Articular chondrocyte of knee joint (primary cell): ENCODE measurements at places on chromosomes 5 and 9. TPM values are rescaled to one million over a fixed set of nuclear protein-coding genes. Genes with fewer than 3 reads are reported as not detected.

Gene CTXN3
- 0.11 TPM in 1 of 2 replicates, not detected in the other for total RNA-seq

Gene LRRC26
- total RNA-seq = not detected in 2 replicates

Gene RGMB
- total RNA-seq = 31.4 and 46.8 TPM in 2 replicates

Gene PCDHGB4
- total RNA-seq = 24.4 and 26.2 TPM in 2 replicates

Gene ANKRD18B
- total RNA-seq = not detected in 2 replicates

Gene IGFBPL1
- 0.22 TPM in 1 of 2 replicates, not detected in the other for total RNA-seq

Gene AMBP
- 0.11 and 0.26 TPM in 2 replicates for total RNA-seq

Gene SMC5
- total RNA-seq = 59.0 and 59.8 TPM in 2 replicates

Gene MSANTD3
- 66.2 and 68.7 TPM in 2 replicates for total RNA-seq

Gene FAM13B
- 56.6 and 59.3 TPM in 2 replicates for total RNA-seq

Gene NEURL1B
- 3.5 and 6.1 TPM in 2 replicates for total RNA-seq

Gene RMRP
- 17,926 and 21,117 TPM in 2 replicates for total RNA-seq

Gene ANKRD18A
- total RNA-seq = not detected in 2 replicates

Gene ANKRD34B
- not detected in 2 replicates for total RNA-seq

Gene SARDH
- total RNA-seq = 4.1 and 9.3 TPM in 2 replicates

Gene RIGI
- 10.1 and 13.7 TPM in 2 replicates for total RNA-seq

Gene PPP3R2
- not detected in 2 replicates for total RNA-seq

Gene WDR38
- not detected in 2 replicates for total RNA-seq

Gene WHRN
- total RNA-seq = 2.8 and 4.2 TPM in 2 replicates

Gene LCN10
- total RNA-seq = not detected in 2 replicates

Gene IL9
- not detected in 2 replicates for total RNA-seq

Gene HMGCS1
- 75.9 and 83.1 TPM in 2 replicates for total RNA-seq

Gene RAD23B
- total RNA-seq = 184 and 199 TPM in 2 replicates
